Sigmoid colon (tissue), 7 donors: ENCODE measurements at places on chromosomes 6 and 20.

DNA sequence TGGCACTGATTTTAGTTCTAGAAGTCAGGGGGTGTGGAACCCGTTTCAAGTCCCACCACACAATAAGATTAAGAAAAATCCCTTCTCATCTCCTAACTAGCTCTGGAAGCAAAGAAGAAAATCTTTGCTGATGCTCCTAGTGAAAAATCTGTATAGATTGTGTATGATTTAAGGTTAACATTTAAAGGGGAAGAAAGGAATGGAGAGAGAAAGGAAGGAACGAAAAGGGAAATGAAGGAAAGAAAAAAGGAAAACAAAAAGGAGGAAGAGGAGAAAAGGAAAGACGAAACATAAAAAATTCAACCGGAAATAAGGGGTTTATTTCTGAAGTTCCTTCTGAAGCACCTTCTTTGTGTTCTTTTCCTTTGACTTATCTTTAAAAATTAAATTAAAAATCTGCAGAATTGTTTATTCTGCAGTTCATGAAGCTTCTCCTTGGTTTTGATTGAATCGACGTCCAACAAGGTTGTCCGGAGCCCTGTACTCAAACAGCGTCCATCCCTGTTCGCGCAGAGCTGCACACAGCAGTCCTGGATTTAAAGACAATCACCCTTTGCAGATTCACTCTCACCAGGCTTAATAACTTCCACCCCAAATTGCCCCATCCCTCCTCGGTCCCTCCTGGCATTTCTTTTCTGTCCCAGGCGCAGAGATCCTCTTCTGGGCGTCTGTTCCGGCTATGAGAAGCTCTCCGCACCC, 1.6 kb upstream of the TFAP2B start:
- no peak for DNase-seq

DNA sequence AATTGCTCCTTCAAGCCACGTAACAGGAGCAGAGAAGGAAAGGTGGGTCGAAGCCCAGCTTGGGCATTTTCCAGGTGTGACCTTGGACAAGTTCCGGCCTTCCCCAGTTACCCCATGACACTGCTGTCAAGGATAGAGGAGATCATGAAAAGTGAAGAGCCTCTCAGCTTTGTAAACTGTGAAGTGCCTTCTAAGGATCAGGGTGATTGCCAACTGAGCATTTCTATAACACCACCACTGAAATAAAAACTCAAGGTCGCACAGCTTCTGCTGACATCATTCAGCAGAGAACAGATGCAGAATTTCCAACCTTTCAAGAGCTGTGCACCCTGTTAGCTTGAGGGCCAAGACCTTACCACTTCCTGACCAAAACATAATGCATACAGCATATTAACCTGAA, 24.0 kb upstream of the ZMYND8 start:
- DNase-seq = no peak

- no peak for DNase-seq
Observed at GRCh38 chr6:10373642-10374359, 41.1 kb downstream of the TFAP2A start.

DNA sequence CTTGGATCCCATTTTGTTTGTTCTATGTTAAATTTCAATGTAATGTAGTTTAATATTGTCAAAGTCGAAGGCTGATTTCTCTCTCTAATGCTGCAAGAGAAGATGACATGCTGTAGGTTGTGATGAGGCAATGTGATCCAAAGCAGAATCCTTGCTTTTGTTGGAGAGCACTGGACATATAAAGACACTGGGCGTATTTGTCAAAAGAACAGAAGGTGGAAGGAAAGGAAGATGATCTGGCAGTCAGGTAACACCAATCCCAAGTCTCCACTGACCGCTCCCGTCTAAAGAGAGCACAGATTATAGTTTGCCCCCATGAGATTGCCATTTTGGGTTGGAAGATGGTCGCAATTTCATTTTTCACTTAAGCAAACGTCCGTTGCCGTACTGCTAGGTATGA, 935 bp upstream of the RFX6 start:
- DNase-seq = no peak

GRCh38 chr20:20489054-20489453, 121.2 kb downstream of the INSM1 start:
- no peak for DNase-seq

DNA sequence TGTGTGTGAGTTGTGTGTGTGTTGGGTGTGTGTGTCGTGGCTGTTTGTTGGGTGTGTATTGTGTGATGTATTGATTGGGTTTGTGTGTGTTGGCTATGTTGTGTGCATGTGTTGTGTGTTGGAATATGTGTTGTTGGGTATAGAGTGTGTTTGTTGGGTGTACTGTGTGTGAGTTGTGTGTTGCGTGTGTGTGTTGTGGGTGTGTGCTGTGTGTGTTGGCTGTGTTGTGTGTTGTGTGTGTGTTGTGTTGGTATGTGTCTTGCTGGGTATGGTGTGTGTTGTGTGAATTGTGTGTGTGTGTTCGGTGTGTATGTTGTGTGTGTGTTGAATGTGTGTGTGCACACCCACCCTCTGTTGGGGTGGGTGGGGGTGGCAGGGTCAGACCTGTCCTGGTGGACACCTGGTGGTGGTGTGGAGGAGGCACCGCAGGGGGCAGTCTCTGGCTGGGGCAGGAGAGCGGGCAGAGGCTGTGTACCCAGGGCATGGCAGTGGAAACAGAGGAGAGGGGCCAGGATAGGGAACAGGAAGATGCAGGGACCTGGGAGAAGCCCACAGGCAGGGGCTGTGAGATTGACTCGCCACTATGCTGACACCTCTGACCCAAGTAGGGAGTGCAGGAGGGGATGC, 25.5 kb upstream of the PXDC1 start:
- no peak for DNase-seq

GRCh38 chr6:166599205-166599604, 12.7 kb upstream of the RAMACL start:
- DNase-seq = no peak

- no peak for DNase-seq
Observed at GRCh38 chr6:118606268-118606667, 45.1 kb downstream of the CEP85L start.

DNA sequence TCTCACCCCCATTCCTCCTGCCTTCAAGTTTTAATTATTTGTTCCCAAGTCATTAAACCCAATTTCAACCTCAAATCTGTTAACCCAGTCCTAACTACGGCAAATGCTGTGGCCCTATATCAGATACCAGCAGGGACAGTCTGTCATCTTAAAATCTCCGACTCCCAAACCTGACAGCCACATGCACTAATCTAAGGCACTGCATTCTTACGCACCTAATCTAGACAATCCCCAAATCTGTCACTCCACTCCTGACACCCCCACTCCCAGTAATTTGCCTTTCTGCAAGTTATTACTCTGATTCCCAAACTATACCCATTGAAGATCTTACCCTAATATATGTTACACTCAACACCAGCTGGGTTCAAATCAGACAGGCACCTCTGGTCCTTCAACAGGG, 2.5 kb downstream of the MTCH1 start:
- no peak for DNase-seq

- peak; percentile 54 for DNase-seq
Observed at GRCh38 chr6:37615564-37616340, 81.9 kb downstream of the MDGA1 start.

DNA sequence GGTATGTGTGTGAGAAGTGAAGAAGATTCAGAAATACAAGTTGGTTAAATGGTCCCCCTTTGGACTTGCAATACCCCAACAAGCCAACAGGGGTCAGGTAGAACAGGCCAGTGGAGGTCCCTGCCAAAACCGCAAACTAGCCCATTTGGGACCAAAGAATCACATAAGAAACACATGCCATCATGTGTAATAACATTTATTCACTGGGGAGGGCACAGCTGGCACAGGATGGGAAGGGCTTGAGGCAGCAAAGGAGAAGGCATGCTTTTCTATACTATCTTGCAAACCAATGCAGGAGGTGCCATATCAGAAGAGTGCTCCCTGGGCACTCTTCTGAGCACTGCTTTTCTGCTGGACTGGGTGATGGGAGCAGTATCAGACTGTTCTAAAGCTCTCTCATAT, 116.1 kb upstream of the TRAF3IP2 start:
- no peak for DNase-seq

- no peak for DNase-seq
Observed at GRCh38 chr6:147106759-147107401, 97.3 kb upstream of the STXBP5 start.

GRCh38 chr6:120945905-120946594, 388.2 kb downstream of the TBC1D32 start:
- no peak for DNase-seq

- no peak for DNase-seq
Observed at GRCh38 chr6:151060096-151060765, 179.5 kb upstream of the AKAP12 start.

GRCh38 chr6:87738000-87738399, 36.0 kb upstream of the AKIRIN2 start:
- no peak for DNase-seq

DNA sequence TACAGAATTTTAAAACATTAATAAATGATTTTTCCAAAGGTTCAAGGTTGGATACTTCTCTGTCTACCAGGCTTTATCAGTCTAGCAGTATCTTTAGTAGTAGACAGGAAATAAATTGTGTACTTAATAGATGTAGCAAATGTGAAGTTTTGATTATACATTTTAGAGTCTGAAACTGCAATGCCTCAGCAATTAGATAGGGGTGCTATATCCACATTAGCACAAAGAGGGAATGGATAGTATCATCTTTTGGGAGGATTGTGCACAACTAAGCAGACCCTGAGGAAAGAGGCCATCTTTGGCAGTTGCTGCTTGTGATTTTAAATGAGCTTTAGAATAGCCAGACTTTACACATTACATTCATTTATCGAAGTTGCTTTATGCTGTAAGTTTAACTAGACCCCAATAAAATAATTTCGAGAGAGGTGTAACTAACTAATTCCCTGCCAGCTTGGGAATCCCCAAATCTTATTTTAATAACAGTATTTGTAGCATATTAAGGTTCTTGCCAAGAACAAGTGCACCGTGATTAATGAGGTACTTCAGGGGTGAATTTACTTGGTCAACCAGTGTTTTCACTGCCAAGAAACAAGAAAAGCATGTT, 2.8 kb downstream of the KCNQ5 start:
- no peak for DNase-seq

DNA sequence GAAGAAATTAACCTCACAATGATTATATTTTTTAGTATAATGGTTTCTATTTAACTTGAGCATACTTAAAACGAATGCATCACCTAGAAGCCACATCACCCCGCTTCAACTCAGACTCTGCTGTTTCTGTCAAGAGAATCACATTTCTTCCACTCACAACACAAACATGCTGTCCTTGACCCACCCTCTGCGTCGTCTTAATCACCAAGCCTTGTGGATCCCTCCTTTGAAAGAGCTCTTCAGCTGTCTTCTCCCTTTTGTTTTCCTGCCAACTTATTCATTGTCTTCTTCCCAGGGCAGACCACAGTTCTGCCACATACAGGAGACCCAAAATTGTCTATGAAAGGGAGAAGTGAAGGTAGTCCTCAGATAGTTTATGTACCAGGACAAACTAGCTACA, 595.6 kb upstream of the AGPAT4 start:
- no peak for DNase-seq

- no peak for DNase-seq
Observed at GRCh38 chr20:24747881-24748595, 201.0 kb upstream of the CST7 start.

GRCh38 chr6:158131926-158132325, 36.1 kb downstream of the SERAC1 start:
- DNase-seq = no peak

- DNase-seq = no peak
Observed at GRCh38 chr6:133818320-133818719, 70.6 kb upstream of the TCF21 start.

DNA sequence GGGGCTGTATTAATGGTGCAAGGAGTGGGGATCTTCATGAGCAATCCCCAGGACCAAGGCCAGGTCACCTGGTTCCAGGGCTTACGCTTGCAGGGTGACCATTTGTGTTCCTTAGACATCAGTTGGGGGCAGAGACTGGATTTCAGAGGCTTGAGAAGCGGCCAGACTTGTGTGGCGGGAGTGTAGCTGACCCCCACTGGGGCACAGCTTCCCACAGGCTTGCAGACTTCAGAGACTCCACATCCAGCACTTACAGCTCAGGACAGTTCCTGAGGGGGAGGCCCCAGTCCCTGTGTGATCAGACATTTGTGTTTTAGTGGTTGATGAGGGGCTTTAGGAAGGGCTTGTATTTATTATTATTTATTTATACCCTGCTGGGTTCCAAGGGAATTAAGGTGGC, 15.3 kb downstream of the TJAP1 start:
- DNase-seq = no peak

- no peak for DNase-seq
Observed at GRCh38 chr6:154111025-154111424, 72.0 kb downstream of the OPRM1 start.

DNA sequence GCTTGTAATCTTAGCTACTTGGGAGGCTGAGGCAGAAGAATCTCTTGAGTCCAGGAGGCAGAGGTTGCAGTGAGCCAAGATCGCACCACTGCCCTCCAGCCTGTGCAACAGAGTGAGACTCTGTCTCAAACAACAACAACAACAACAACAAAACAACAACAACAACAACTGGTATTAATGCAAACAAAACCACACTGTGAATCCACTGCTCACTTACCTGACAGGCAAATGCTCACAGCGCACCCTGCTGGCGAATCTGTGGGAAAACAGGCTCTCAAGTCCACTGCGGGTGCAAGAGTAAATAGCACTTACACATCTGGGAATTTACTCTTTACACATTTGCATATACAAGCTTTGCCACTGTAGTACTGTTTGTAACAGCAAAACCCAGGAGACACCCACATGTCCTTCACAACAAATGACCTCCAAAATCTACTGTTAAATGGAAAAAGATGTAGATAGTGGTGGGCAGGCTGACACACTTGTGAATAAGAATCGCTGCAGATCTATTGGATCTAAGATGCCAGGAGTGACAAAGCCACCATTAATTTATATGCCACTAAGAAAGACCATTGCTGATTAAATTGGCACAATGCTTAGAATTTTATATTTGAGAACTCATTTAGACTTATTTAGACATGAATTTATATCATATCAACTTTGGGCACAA, 29.3 kb downstream of the NSFL1C start:
- peak; percentile 78 for DNase-seq
